ENCODE measurements at places on chromosomes 2 and 18.

- DNase-seq, result no peak
These were observed 33.3 kb downstream of the RAB31 start for GRCh38 chr18:9741406-9741792.

DNA sequence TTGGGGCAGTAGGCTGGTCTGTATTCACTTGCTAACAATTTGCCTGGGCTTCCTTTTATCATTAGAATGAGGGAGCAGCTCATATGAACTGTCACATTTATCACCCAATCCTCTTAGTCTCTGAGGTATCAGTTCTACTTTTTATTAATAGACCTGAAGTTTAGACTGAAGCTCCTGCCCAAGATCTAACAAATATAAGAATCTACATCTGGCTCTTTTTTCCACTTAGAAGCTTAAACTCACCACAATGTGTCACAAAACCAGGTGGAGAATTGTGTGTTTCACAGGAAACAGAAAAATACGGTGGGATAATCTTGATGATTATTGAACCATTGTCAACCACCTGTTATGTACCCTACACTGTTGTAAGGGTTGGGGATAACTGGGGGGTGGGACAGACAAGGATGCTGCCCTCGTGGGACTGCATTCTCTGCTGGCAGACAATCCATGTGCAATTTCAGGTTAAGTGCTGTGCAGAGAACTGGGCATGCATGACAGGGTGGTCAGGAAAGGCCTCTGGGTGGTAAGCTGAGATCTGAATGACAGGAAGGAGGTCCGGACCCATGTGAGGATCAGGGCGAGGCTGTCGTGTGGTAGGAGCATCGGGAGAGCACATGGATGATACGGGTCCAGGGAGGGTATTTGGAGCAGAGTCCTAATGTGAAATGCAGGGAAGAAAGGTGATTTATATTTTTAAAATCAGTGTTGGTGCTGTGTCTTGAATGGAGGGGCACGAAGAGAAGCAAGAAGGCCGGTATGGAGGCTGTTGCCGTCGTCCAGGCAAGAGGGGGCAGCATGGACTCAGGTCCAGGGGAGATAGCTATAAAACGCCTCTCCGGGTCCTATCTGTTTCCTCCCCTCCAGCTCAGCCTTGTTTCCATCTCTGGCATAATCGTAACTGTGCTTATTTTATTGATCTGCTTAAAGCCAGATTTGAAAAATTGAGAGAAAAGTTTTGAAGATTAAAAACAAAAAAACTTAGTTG is 17.6 kb downstream of the MYL12B start:
- no peak for DNase-seq

GRCh38 chr2:120678251-120678650 is 57.4 kb upstream of the GLI2 start:
- no peak for DNase-seq

DNA sequence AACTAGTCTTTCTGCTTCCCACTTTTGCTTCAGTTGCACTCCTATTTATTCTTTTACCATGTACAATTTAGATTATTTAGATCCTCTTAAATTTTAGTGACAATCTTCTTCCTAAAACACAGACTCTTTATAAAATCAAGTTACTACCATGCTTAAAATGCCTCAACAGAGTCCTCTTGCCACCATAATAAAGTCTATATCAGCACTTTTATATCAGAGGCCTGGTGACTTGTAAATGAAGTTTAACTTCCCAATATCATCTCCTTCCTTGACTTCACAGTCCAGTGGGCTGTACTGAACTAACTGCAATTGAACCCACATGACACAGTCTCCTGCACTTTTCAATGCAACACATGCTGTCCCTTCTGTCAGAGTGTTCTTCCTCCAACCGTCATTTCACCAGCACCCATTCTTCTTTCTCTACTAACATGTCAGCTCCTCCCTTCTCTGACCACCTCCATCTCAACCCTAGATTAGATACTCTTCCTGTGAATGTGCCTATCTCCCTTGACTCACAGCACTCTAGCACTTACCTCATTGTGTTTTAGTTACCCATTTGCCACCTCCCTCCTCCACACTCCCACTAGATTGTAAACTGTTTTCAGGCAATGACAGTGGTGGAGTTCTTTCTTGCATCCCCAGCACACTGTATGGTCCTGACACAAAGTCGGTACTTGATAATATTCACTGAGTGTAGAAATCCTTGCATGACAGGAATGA is 414.9 kb downstream of the SATB2 start:
- no peak for DNase-seq

GRCh38 chr18:9659499-9660375 is 45.4 kb upstream of the PPP4R1 start:
- no peak for DNase-seq

- no peak for DNase-seq
These were observed 958.8 kb upstream of the NRXN1 start for GRCh38 chr2:51990684-51991083.

DNA sequence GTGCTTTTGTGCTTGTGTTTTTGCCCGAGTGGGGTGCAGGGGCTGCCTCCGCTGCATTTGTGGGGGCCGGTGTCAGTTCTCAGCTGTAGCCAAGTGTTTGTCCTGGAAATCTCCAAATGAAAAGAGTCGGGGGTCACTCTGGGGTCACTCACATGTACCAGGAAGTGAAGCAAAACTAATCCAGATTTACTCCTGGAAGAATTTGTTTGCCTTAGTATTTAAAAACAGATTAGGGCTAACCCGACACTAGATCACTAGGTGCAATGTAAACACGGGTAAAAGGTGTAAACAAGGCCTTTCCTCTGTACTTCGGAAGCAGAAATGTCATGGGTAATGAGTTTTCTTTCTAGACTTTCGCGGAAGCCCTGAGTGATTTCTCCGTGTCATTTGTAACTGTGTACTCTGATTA is 50.3 kb downstream of the GBX2 start:
- DNase-seq, result no peak

- no peak for DNase-seq
These were observed 69.1 kb downstream of the PIK3C3 start for GRCh38 chr18:42024131-42024530.

DNA sequence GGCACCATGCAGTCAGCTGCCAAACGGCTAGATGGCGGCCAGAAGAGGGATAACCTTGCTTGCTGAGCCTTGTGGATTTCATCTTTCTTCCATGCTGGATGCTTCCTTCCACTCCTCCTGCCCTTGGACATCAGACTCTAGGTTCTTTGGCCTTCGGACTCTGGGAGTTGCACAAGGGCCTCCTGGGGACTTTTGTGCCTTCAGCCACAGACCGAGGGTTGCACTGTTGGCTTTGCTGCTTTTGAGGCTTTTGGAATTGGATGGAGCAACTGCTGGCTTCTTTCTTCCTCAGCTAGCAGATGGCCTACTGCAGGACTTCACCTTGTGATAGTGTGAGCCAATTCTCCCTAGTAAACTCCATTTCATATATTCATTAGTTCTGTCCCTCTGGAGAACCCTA is 31.0 kb downstream of the STRADB start:
- no peak for DNase-seq

GRCh38 chr2:189860161-189860560 is 75.9 kb downstream of the PMS1 start:
- no peak for DNase-seq

- peak; percentile 56 for DNase-seq
These were observed 11.2 kb downstream of the ATP6V1B1 start for GRCh38 chr2:70946832-70947442.

All from naive thymus-derived CD4-positive, alpha-beta T cell (primary cell).